ENCODE measurements at places on chromosomes 1 and 21. TPM values are rescaled to one million over a fixed set of nuclear protein-coding genes. Genes with fewer than 3 reads are reported as not detected.

Gene NFASC
- total RNA-seq = 67.5 TPM

Gene SH2D5
- total RNA-seq = 0.66 TPM

DNA sequence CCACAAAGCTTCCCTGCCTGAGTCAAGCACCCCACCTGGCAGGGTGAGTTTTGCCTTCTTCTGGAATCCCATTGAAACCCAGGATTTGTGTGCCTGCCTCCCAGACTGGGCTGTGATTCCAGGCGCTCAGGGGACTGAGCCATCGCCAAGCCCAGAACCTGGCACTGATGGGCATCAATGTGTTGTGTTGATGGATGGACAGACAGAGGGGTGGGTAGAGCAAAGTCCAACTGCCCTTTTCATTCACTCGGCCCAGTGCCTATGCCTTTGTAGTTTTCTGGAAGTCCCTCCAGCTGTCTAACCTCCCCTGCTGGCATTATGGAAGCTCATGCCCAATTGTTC lies 66.0 kb upstream of the LAPTM5 start:
- H3K27ac ChIP-seq = peak overlapping the region; percentile 89
- H3K4me1 ChIP-seq = peaks cover 21% of the 10 kb centered on the region
- H3K36me3 ChIP-seq = no peaks in the 10 kb centered on the region

GRCh38 chr21:31850886-31851285 lies 21.9 kb upstream of the HUNK start:
- peaks cover 6% of the 10 kb centered on the region for H3K4me1 ChIP-seq
- no peak overlapping the region for H3K4me3 ChIP-seq
- H3K27ac ChIP-seq = no peak overlapping the region
- DNase-seq = no peak
- H3K27me3 ChIP-seq = peaks cover 8% of the 10 kb centered on the region

- H3K36me3 ChIP-seq = no peaks in the 10 kb centered on the region
- no peak for DNase-seq
- H3K4me1 ChIP-seq = peaks cover 17% of the 10 kb centered on the region
- H3K27me3 ChIP-seq = no peaks in the 10 kb centered on the region
Observed at GRCh38 chr1:3226191-3226590, 157.2 kb downstream of the PRDM16 start.

- H3K4me1 ChIP-seq = peaks cover 22% of the 10 kb centered on the region
- H3K36me3 ChIP-seq = no peaks in the 10 kb centered on the region
- no peak for DNase-seq
- no peak overlapping the region for H3K4me3 ChIP-seq
- no peak overlapping the region for H3K27ac ChIP-seq
- no peaks in the 10 kb centered on the region for H3K27me3 ChIP-seq
Observed at GRCh38 chr1:165854101-165854845, 26.9 kb downstream of the UCK2 start.

Gene LCE3E
- total RNA-seq = not detected

Gene ASCL5
- total RNA-seq = not detected
